Activated naive CD8-positive, alpha-beta T cell treated with anti-CD3 and anti-CD28 coated beads, Interleukin-2, amount 50 U/mL, for 24 hours (primary cell): ENCODE measurements at places on chromosomes 7 and 10.

DNA sequence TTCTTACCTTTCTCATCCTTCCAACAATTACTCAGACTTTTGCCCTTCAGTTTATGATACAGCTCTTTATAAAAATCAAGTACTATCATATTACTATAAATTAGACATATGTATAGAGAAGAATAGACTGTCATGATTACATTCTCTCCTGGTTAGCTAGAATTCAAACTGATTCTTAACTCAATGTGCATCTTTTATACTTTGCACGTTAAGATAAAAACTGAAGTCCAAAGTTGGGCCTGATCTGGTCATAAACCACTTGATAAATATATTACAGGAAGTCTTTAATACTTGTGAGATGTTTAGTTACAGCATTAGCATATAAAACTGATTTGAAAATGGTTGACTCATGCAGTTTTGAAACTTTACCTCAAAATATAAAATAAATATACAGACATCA is 2.6 kb downstream of the AGR3 start:
- no peak for DNase-seq

GRCh38 chr10:86366902-86367151 is 232 bp upstream of the GRID1 start:
- no peak for DNase-seq

DNA sequence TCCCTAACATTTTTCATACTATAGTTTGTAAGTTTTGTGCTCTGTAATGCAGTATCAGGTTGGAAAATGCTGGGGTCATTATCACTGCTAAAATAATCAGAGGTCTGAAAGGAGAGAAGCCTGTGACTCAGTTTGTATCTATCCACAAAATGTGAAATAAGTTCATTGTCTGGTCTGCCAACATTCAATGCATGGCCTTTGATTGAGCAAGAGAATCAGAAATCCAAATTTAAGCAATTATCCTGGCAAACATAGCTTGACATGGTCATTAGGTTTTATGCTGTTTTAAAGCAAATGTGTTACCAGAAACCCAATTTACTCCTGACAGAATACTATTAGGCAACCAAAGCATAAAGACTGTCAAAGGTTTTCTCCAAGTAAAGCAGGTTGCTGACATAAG is 709.7 kb upstream of the SEMA3D start:
- no peak for DNase-seq

DNA sequence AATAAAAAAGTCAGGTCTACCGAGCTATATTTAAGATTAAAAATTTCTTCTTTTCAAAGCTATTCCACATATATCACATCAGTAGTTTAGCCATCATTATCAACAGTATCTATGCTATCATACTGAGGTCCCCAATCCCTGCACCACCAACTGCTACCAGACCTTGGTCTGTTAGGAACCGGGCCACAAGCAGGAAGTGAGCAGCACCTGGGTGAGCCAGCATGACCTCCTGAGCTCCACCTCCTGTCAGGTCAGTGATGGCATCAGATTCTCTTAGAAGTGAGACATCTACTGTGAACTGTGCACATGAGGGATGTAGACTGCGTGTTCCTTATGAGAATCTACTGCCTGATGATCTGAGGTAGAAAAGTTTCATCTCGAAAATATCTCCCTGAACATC is 632.1 kb upstream of the KCND2 start:
- no peak for DNase-seq

GRCh38 chr7:36057323-36057722 is 95.7 kb upstream of the EEPD1 start:
- no peak for DNase-seq

GRCh38 chr7:30708412-30708811 is 26.2 kb upstream of the CRHR2 start:
- DNase-seq: no peak

DNA sequence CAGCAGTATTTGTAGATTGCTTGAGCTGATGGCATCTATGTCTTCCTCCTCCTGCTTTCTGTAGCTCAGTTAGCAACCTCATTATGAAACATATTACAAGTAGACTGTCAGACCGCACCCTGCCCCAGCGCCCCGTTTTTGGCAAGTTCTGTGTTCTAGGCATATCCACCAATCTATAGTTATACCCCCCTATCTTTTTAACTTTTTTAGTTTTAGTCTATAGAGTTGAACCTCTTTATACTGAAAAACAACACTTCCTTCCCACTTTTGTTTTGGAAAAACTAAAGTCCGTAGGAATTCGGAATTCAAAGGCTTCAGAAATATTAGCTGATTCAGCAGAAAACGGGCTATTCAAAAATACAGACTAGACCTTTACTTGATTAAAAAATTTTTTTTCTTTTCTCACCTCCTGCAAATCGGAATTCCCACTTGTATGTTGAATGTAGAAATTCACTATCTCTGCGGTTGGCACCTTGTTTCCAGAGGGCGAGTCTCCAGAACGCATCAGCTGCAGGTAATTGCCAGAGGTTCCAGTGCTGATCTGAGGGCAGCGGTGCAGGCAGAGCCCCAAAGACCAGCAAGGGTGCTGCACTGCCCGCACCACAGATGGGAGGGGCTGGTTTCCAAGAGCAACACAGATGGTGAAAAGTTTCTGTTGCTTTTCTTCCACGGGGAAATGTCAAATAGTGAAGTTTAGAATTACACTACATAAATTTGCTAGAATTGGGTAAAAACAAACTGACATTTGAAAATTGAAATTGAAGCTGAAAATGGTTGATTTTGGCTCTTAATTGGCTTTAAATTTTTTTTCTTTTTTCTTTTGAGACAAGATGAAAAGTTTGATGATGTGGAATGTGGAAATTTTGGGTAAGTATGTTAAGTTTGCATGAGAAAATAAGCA is 2.2 kb upstream of the FZD8 start:
- DNase-seq: no peak

DNA sequence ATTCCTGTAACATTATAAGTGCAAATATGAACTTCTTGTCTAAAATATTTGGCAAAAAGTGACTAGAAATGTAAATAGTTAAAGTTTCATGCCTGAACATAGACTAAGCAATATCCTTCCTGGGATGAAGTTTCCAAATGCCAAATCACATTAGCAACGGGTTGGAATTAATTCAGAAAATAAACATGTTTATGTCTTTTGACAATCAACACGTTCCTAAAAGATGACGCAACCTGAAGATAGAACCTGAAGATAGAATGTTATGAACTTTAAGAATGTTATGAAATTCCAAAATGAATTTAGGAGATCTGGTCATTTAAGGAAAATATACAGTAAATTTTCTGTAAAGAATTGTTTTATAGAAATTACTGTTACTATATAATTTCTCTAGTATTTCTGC is 9.2 kb downstream of the LAMB4 start:
- DNase-seq: no peak

DNA sequence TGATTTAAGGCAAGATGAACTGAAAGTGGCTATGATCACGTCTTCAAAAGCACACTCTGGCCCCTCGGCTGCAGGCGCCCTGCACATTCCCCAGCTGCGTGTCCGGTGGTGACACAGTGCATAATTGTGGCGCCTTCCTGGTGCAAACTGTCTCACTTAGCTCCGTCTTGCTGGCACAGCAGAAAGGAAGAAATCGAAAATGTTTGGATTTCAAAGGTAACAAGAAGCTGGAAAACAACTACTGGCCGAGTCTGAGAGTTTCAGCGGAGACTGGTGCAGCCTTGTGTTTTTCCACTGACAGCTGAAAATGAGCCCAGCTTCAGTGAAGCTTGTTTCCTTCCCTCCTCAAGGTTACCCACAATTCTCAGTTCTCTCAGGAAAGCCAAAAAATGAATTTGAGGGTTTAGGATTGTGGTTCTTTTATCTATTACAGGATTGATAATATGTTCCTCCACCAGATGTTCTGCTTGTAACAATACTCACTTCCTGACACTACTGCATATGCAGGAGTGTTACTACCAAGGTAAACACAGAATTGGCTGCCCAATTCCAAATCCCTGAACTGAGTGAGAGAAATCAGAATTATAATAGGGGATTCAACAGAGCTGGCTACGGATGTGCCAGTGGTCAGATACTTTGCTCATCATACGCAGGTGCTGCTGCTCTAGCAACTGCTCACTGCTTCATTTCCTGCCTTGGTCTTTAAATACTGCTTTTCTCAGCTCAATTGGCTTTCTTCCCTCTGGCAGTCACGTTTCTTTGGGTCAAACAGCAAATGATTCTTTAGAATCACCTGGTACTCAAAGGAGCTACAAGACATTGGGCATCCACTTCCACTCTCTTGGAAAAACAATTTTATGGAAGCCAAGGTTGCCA is 63.7 kb downstream of the TRUB1 start:
- no peak for DNase-seq

- DNase-seq: no peak
Observed at GRCh38 chr7:7751243-7752092, 33.1 kb upstream of the RPA3 start.

DNA sequence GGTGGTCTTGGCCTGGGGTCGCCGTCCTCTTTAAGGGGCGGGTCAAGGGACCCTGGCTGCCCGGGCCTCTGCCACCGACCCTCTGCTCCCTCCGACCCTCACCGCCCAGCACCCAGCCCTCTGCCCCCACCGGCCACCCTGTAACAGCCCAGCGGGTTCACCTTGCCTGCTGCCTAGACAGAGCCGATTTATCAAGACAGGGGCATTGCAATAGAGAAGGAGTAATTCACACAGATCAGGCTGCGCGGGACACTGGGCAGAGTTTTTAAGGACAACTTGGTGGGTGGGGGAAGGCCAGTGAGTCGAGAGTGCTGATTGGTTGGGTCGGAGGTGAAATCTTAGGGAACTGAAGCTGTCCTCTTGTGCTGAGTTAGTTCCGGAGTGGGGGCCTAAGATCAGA is 779 bp upstream of the ADCK2 start:
- DNase-seq: no peak

GRCh38 chr7:98211676-98212531 is 665 bp downstream of the BHLHA15 start:
- no peak for DNase-seq

DNA sequence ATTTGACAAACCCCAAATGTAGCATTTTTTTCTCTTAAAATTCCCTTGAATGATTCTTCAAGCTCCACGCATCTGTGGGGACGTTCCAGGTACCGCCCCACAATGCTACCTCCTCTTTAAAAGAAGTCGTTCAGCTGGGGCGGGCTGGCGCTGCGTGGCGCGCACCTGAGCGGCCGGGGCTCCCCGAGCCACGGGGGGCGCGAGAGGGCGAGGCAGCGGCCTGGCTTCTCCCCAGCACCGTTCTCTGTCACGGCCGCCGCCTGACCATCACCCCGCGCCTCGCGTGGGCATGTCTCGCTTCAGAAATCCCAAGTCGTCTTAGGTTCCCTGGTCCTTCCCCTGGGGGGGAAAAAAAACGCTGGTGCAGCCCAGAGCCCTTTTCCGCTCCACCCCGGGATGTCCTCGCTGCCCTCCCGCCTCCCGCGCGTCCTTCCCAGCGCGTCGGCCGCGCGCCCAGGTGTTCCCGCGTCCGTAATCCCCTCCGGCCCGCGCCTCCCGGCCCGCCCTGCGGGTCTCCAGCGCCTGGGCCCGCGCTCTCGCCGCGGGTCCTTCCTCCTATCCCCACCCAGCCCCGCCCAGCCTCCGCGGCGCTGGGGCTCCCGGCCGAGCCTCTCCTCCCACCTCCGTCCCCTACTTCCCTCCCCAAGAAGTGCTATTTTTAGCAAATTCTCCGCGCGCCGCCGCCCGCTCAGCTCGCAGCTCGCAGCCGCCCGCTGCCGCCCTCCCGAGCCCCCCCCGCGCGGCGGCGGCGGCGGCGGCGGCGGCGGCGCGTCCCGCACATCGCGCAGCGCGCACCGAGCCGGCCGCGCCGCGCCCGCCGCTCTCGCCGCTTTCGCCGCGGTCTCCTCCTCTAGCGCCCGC is 58.7 kb upstream of the PRPS1L1 start:
- DNase-seq: peak; percentile 8

DNA sequence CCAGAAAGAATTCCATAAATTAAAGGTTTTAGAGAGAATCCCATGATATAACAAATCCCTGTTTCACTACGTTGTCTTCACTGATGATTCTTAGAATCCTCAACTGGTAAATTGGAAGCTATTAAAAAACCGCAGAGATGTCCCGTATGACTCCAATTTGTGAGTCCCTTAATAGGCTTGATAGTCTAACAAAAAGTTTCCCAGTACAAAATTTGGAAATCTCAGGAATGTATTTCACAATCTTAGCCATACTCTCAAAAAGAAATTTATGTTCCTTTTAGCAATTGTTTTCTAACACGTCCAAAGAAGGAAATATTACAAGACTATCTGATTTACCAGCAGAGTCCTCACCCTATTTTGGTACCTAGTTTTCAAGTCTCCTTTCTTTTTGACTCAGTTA is 2.5 kb downstream of the TES start:
- DNase-seq: no peak

DNA sequence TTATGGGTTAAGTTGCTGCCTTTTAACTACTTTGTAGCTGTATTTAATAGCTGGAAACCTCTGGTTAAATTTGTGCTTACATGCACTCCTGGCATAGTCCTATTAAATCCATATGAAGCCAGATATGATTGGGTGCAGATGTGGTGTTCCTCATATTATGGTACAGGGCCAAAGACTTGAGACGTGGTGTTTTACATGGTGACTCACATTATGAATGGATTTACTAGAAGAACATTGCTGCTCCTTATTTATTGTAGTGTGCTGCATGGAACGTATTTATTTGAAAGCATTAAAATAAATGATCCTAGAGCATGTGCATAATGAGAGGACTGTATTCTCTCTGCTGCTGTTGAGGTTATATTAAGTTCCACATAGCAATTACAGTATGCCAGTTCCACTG is 224.1 kb downstream of the SLC25A13 start:
- no peak for DNase-seq

DNA sequence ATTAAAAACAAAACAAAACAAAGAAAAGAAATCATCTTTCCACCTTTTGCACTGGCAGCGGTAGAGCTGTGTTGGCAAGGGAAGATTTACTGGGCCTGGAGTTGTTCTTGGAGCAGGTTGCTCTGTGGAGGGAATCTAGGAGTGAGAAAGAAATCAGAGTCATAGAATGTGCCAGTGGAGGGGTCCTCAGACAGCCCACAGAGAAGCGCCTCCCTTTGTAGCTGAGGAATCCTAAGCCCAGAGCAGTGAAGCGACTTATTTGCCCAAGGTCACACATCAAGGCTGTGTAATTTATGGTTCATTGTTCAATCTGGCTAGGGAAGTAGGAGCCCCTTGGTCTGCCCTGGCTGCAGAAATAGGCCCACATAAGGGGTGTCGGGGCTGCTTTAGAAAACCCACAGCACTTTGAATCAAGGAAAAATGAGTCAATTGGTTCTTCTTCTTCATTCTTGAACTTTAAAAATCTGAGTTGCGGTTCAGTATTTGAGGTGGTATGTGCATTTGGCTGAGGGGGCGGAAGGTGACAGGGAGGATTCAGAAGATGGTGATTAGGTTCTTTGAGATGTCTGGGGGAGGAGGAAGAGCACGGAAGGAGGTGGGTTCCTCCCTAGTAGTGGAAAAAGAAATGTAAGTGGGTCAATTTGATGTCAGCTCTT is 253.7 kb downstream of the PTEN start:
- DNase-seq: peak; percentile 63

GRCh38 chr10:119657725-119658124 is 6.5 kb downstream of the BAG3 start:
- no peak for DNase-seq
